ENCODE measurements at places on chromosomes 4 and X. TPM values are rescaled to one million over a fixed set of nuclear protein-coding genes. Genes with fewer than 3 reads are reported as not detected.

DNA sequence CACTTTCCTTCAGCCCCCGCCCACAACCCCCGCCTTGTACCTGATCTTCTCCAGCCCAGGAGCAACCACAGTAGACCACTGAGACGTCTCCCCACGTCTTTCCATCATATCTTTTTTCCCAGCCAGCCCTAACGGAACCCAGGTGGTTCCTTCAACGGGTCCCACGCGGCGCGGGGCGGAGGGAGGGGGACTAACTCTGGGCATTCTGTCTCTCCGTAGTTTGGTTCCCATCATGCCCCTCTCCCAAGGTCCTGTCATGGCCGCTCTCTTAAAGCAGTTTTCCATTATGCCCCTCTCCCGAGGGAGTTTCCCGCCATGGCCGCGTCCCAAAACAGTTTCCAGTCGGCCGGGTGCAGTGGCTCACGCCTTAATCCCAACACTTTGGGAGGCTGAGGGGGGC, 21.5 kb upstream of the TBL1X start:
- peaks cover 2% of the 10 kb centered on the region for H3K27me3 ChIP-seq
- DNase-seq = no peak
- no peak overlapping the region for H3K27ac ChIP-seq

DNA sequence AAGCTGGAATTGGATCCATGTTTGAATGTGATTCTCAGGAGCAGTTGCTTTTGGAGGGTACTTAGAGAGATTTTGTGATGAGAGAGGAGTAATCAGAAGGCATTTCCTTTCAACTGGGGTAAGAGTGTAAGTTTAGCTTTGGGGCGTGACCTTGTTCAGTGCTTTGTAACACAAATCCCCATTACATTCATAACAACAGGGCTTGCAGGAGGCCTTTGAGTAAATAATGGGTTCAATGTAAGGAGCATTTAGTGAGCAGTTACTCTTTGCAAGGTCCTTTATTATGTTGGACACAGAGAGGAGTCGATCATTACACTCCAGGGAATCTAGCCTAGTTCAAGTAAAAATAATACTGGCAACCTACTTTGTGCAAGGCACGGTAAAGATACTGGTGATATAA, 74.0 kb upstream of the AFF2 start:
- no peak overlapping the region for H3K4me3 ChIP-seq
- no peaks in the 10 kb centered on the region for H3K27me3 ChIP-seq
- H3K4me1 ChIP-seq = no peaks in the 10 kb centered on the region
- H3K27ac ChIP-seq = no peak overlapping the region

GRCh38 chrX:111168314-111168713, 72.3 kb downstream of the PAK3 start:
- no peaks in the 10 kb centered on the region for H3K4me1 ChIP-seq
- no peaks in the 10 kb centered on the region for H3K36me3 ChIP-seq
- peaks cover 3% of the 10 kb centered on the region for H3K27me3 ChIP-seq
- no peak for DNase-seq
- H3K27ac ChIP-seq = no peak overlapping the region

Gene BEX5
- not detected for total RNA-seq

DNA sequence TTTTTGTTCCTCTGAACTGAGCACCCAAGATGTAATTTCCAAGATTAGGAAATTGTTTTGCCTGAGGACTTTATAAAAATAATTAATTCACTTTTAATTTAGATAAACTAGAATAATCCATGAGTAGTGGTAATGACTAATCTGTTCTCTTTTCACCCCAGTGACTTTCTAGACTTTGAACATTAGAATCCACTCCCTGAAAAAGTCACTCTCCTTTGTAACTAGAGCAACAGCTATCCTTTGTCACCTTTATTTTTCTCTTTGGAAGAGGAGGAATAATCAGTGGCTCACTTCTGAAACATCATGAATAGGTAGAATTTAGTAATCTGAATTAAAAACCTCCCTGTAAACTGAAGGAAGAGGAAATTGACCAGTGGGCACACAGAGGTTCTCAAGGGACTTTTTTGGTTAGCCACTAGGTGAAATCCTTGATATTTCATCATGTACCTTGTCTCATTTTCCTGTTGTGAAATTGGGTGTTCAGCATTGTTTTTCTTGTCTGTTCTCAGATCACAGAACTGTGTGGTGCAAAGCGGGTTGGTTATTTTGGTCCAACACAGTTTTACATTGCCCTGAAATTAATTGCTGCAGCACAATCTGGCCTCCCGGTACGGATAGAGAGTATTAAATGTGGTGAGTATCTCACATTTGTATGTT, 59.4 kb downstream of the REPS2 start:
- H3K4me1 ChIP-seq = no peaks in the 10 kb centered on the region
- no peak overlapping the region for H3K27ac ChIP-seq
- DNase-seq = no peak
- no peaks in the 10 kb centered on the region for H3K36me3 ChIP-seq
- H3K27me3 ChIP-seq = peaks cover 29% of the 10 kb centered on the region
